AG10803 (cell line): ENCODE measurements at places on chromosomes 7 and 10.
A peak's percentile ranks its signal among the peaks of the same experiment; 100 is the strongest.

GRCh38 chr7:107932805-107933204 is 41.8 kb downstream of the DLD start:
- no peak for DNase-seq

GRCh38 chr10:11832042-11832441 is 8.9 kb downstream of the PROSER2 start:
- peak; percentile 29 for DNase-seq

DNA sequence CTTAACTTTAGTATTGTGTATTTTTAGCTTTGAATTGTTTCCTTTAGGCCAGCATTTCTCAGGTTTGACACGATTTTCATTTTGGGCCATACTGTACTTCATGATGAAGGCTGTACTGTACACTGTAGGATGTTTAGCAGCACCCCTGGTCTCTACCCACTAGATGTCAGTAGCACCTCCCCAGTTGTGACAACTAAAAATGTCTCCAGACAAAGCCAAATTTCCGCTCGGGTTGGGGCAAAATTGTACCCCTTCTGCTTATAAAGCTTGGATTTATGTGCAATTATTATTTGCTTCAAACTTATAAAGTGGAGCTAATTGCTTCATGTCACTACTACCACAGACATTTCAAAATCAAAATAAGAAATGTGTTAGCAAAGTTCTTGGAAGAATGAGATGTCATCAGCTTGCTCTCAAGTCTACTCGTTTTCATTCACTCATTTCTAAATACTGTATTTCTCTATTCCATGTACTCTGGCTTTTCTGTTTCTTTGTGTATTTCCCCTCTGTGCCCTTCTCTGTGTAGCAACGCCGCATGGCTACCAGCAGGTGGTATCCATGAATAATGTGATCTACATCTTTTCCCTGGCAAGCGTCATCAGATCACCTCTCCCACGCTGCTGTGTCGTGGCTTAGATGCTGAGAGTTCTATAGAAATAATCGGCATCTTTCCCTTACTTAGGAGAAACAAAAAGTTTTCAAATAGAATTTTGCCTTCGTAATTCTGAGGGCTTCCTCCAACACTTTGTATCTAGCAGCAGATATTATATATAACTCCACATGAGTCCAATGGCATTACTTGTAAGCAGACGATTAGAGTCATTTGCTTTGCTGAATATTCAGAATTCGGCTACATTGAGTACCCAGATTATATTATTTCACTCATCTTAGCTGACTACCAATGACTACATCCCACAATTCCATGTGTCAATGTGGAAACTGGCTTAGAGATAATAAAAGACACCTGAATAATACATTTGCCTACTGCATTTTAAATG is 47.8 kb upstream of the CALCR start:
- peak; percentile 22 for DNase-seq

DNA sequence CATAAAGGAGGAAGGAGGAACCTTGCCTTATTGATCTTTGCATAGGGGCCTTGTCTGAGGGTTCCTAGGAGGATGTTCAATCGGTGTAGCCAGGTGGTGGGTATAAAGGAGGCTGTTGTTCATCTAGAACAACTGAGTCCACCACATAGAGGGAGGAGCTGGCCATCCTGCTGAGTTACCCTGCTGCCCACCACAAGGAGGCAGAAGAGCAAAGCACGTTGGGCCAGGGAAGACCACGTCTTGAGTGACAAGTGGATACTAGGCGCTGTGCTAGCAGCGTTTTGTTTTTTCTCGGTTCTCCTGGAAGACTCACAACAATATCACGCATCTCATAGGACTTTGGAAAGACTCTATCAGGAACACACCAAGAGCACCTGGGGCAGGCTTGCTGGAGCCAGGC is 20.0 kb downstream of the FOXI2 start:
- no peak for DNase-seq

DNA sequence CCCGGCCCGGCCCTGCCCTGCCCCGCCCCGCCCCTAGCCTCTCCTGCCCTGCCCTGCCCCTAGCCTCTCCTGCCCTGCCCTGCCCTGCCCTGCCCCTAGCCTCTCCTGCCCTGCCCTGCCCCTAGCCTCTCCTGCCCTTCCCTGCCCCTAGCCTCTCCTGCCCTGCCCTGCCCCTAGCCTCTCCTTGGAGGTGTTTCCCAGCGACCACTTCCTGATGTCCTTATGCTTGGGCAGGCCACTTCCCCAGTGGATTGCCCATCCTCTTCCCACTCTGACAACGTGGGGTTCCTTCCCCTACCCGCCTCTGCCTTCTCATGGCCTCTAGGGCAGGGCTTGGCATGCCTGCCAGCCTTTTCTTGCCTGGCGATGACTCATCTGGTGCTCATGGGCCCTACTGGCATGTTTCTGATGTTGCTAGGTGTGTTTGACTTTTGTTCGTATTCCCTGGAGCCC is 21.2 kb downstream of the PRXL2A start:
- DNase-seq, result no peak

DNA sequence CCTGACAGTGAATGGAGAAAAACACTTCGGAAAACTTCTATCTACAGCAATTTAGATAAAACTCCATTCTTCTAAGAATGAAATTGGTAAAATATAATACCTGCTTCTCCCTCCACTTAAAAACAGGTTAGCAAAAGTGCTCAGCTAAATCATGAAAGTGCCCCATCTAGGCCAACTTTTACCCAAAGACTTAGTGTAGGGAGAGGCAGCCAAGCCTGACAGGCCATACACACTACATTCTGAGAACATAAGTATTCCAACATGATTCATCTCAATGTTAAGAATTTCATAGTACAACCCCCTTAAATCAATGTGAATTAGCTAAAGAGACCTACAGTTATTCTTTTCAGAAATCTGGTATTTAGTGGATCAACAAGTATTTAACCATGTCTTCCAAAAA is 7.2 kb downstream of the FAM3C start:
- no peak for DNase-seq

DNA sequence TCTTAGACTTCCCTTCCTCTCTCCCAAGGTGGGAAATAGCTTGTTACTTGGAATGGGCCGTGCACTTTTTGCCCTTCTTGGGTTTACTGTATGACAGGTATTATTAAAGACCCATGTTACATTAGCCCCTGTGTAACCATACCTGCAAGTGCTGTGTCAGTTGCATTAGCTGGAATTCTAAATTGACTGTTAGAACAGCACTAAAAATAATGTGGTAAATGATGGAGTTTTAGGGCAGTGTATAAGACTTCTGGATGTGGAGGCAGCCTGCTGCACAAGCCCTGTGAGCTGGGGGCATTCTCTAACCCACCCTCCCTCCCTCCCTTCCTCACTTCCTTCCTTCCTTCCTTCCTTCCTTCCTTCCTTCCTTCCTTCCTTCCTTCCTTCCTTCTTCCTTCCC is 52.7 kb downstream of the GALNT17 start:
- no peak for DNase-seq

DNA sequence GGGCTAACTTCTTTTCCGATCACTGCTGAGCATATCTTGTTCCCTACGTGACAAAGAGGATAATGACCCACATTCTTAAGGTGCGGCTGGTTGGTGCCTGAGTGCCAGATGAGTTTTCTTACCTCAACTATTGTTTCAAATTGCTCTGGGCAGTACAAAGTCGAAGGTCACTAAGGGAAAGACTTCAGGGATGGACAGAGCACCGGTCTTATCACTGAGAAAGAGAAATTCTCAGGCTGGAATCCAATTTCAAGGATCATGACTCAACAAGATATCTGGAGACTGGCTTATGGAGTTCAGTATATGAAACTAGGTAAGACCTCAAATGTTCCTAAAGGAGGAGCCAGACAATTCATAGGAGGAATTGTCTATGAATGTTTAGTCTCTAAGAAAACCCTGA is 780.3 kb downstream of the SUGCT start:
- DNase-seq, result no peak

DNA sequence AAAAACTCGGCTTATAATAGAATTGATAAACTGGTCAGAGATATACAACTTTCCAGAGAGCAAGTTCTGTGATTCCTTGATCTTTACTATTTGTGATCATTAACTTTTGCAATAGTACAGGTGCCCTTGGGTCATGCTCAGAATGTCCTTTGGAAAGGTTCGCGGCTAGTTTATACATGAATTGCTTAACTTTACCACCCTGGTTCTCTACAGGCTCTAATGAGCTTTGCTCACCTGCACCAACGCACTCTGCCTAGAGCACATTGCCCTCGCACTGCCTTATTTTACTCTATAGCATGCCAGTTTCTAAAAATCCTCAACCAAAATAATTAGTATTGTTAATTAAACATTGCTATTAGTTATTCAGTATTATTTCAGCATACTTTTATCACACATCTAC is 931.2 kb upstream of the KCND2 start:
- no peak for DNase-seq
